Bronchial smooth muscle cell (primary cell): ENCODE measurements at places on chromosomes 12 and 14. TPM values are rescaled to one million over a fixed set of nuclear protein-coding genes. Genes with fewer than 3 reads are reported as not detected.

The CMA1 gene
- not detected in 2 replicates for total RNA-seq

The SOX5 gene
- total RNA-seq: 6.2 and 7.7 TPM in 2 replicates

The LALBA gene
- not detected in 2 replicates for total RNA-seq

The PTPRB gene
- total RNA-seq: under 0.01 and 0.09 TPM in 2 replicates

The CLEC2B gene
- 5.4 and 20.8 TPM in 2 replicates for total RNA-seq

The RSRC2 gene
- total RNA-seq: 35.4 and 42.9 TPM in 2 replicates

The CDH24 gene
- total RNA-seq: 4.6 and 7.6 TPM in 2 replicates

The OS9 gene
- total RNA-seq: 186 and 554 TPM in 2 replicates
